ENCODE measurements at places on chromosomes 16 and 17.

GRCh38 chr17:42038221-42038973 is 12.0 kb downstream of the C17orf113 start:
- no peak for DNase-seq

DNA sequence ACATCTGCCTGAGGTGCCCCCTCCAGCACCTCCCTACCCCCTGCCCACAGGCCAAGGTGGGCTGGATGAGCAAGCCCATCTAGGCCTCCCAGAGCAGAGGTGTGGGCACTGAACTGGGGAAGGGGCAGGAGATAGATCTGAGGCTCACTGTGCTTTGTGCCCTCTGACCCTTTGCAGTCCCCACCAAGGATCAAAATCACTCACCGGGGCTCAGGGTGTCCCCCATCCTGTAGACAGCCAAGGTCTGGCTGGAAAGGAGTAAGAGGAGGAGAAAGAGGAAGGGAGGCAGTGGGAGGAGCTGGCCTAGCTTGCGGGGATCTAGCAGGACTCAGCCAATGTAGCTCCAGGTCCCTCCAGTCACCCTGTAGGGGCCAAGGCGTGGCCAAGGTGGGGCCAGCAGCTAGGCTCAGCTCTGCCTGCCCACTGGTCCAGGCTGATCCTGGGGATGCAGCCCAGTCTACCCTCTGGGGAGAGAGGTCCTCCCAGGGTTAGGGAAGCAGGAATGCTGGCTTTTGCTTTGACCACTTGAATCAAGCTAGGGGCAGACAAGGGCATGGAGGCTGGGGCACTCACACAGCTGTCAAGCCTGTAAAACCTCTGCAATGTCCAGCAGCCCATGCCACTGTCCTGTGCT is 1.8 kb downstream of the SLC12A4 start:
- no peak for DNase-seq

DNA sequence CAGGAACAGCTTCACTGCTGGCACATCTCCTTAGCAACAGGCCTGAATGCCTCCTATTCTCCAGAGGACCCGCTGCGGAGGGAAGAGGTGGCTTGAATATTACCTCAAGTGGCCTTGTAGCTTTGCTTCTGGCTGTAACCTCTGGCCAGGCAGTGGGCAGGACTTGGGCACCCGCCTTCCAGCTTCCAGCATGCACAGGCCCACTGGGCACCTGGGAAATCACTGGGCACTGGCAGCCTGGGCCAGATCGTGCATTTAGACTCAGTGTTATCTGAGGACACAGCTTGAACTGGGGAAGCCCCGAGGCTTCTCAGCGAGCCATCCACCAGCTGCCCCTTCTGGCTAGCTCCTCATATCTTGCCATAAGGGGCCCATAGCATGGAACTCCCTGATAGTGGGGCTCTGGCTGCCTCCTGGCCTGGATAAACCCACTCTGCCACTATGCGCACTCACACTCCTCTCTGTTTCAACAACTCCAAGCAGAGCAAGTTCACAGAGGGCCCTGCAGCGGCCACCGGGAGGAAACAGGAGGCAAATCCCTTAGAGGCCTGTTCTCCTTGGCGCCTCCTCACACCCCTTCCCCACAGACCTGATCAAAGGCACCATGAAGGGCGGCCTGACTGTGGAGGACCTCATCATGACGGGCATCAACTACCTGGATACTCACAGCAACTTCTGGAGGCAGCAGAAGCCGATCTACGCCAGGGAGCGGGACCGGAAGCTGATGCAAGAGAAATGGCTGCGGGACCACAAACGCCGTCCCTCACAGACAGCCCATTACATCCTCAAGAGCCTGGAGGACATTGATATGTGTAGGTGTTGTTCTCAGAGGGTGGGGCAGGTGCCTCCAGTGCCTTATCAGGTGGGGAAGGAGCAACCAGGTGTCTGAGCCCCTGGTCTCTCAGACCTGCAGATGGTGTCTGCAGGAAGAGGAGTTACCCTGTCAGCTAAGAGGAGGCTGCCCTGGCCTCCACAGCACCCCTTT is 7.8 kb downstream of the ODAD4 start:
- no peak for DNase-seq

DNA sequence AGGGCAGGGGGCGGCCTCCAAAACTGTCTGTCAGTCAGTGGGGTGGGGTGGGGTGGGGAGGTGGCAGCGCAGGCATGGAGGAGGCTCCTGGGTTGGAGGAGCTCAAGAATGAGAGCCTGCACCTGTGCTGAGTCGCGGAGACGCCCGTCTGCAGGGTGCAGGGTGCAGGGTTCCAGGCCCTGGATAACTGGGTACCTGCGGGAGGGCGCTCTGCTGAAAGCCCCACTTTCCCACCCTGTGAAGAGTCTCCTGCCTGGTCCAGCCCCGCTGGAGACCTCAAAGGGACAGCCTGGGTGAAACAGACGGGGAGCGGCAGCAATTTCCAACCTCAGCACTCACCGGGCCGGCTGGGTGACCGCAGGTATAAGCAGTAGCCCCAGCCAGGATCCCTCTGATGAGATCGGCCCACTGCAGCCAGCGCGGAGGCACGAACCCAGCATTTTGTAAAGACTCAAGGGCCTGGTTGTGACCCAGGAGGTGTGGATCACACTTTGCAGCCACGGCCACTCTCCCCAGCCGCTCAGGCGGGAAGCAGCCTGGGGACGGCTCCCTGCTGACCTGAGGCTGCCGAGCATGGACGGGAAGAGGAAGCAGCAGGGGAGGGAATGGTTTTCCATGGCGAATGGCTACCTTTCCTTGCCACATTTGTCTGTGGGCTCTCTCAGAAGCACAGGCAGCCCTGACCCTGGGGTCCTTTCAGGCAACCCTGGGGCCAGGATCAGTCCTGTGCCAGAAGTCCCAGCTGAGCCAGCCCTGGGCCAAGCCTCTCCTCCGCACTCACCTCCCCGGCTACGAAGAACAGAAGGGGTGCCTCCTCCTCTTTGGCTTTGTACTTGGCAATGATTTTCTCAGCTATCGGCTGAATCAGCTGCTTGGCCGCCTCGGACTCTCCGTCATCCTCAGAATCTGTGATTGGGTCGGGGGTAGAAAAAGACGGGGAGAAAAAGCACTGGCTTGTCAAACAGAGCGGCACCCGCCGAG is 21.0 kb downstream of the MRM3 start:
- DNase-seq: no peak

DNA sequence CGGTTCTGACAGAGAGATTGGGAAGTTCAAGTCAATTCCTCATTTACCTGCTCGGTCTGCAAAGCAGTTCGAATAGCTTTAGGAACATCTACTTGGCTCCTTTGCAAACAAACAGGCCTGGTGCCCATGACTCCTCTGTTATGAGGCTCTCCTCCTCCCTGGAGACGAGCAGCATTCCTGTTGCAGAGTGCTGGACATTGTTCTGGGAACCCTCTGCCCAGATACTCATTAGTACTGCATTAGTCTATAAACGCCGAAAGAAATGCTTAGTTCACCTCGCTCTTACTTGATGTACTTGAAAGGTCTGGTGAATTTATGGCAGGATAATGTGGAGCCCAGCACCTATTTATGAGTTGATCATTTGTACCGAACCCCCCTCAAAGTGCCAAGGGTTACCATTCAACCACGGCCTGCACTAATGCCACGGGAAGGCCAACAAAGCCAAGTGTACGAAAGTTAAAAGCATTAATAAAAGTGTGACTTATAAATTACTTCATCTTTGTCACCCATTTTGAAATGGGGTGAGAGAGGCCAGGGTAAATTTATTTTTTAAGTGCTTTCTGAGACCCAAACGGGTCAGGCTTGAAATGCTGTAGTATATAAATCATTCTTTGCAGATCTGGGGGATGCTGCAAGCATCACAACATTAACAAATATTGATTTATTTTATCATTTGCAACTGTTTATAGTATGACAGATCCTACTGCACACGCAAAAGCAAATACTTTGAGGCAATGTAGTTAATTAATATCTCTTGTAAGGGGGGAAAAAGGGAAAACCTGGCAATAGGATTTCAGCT is 478.9 kb upstream of the PSMD7 start:
- DNase-seq: no peak

GRCh38 chr17:40450175-40450574 is 6.9 kb downstream of the IGFBP4 start:
- DNase-seq: no peak

DNA sequence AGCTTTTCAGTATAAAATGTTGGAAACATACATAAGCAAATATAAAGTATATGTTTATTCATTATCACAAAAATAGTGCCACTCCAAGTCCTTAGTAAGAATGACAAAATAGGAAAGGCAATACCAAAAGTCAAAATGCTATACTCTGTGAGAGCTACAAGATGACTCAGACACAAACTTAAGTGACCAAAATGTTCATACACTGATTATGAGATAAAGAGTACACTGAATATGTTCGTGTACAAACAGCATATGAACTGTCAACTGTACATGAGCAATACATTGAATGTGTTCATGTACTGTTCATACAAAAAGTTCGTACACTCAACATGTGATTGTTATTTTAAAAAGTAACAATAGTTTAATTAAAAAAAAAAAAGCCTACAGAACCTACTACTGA is 103.3 kb downstream of the CA4 start:
- DNase-seq: no peak

DNA sequence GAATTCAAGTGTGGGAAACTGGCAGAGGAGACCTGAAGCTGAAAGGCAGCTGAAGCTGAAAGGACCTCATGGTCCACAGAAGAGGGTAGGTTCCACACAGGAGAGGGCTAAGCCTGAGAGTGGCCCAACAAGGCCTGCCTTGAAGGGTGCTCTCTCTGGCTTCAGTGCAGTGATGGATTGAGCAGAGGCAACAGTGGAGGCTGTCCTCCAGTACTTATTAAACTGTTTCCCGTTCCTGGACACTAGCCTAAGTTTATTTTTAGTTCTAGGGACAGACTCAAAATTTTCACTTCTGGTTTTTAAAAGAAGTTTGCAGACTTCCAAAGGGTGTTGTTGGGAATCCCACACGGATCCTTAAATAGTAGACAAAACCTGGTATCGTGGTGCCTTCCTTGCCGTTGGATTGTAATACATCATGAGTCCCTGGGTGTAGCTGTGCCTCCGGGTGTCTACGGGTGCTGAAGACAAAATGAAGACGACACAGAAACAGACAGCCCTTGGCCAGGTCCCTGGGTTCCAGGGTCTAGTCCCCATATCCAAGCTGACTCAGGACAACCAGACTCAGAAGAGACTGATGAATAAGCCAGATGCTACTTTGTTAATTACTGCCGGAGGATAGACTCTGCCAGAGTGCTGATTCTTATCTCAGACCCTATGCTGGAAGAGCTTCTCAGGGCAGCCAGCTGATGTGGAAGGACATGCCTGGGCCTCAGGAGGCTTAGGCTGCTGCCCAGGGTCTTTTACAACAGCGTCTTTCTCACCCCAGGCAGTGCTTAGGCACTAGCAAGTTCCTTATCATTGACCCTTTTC is 7.1 kb upstream of the CMTM4 start:
- no peak for DNase-seq

GRCh38 chr17:80219013-80219762 is 945 bp downstream of the SGSH start:
- no peak for DNase-seq

DNA sequence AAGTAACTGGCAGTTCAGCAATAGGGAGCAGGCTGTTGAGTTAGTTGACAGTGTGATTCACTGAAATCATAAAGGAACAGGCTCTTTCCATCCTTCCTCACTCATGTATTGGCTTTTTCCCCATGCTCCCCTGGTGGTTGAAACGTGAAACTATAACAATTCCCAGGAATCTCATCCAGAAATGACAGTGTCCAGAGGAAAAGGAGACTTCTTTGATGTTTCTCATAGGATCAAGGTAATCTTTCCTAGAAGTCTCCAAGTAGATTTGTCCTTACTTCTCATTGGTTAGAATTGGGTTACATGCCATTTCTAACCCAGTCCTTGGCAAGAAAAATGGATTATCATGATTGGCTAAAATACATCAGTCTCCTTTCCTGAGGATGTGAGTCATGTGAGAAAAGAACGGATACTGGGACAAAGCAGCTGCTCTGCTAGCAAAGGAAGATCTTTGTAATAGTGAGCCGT is 14.4 kb downstream of the TTC19 start:
- no peak for DNase-seq

GRCh38 chr17:81354954-81355347 is 40.3 kb upstream of the BAHCC1 start:
- DNase-seq: no peak

DNA sequence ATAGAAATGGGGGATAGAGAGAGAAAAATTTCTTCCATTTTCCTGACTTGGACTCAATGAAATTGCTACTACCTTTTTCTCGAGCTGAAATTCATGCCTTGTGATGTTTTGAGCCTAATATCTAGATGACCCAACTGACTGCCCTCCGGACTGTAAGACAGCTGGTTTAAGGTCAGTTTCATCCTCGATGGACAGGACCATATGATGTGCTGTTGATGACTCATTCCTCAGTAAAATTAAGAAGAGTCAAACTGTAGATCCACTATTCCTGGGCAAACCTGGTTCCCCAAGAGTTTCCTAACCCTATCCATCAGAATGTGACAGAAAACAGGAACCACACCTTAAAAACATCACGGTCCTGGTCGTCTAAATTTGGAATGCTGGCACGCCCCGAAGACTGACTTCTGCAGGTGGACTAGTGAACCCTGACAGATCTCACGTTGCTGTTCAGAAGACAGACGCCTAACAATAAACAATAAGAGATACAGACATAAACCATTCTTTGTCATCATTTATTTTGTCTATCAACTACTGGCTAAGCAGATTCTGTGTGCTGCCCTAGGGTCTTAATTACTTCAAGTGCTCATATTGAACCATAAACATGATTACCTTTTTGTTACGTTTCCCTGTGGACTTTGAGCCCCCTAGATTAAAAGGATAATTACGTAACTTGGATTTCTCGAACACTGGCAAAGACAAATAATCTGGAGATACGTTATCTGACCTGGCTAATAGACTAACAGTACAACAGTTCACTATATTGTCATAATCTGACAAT is 45.1 kb upstream of the NOS2 start:
- no peak for DNase-seq

- no peak for DNase-seq
These were observed 466.8 kb upstream of the CDH8 start for GRCh38 chr16:62503073-62503472.

Data from hippocampal formation (tissue), 2 donors.